NCI-H1105 treated with DMSO at 0.1 percent for 48 hours (cell line): ENCODE measurements at places on chromosomes 5 and 9.

DNA sequence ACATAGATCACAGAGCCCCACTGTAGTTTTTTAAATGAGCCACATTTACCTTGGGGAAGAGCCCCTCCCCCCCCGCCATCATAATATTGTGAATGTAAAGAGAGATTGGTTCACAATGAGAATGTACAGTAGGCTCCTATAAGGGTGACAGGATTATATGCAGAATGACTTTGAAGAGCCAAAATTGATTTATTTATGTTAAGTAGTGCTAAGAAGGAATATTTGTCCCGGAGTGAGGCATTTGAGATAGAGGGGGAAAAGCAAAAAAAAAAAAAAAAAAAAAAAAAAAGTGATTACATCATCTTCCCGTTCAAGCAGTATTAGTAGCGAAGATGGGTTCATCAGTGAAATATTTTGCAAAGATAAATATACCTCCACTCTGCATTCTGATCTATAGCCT lies 73.9 kb downstream of the PIK3R1 start:
- DNase-seq = no peak

GRCh38 chr5:172732201-172732865 lies 38.7 kb downstream of the DUSP1 start:
- no peak for DNase-seq

DNA sequence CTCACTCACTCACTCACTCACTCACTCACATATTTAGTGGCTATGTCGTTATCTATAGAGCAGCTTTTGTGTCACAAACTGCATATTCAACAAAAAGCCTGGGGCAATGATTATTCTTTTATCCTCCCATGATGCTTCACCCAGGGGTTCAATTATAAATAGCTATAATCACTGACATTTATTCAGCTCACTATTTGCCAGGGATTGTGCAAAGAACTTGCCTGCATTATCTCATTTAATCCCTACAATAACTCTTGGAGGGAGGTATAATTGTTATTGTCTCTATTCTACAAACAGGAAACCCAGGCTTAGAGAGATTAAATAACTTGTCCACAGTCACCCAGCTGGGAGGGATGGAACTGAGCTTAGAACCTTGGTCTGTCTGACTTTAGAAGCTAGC lies 298.0 kb upstream of the MSX2 start:
- DNase-seq = no peak

- no peak for DNase-seq
Observed at GRCh38 chr5:41415242-41415641, 95.2 kb downstream of the PLCXD3 start.

- no peak for DNase-seq
Observed at GRCh38 chr9:3916411-3916810, 383.5 kb downstream of the GLIS3 start.

DNA sequence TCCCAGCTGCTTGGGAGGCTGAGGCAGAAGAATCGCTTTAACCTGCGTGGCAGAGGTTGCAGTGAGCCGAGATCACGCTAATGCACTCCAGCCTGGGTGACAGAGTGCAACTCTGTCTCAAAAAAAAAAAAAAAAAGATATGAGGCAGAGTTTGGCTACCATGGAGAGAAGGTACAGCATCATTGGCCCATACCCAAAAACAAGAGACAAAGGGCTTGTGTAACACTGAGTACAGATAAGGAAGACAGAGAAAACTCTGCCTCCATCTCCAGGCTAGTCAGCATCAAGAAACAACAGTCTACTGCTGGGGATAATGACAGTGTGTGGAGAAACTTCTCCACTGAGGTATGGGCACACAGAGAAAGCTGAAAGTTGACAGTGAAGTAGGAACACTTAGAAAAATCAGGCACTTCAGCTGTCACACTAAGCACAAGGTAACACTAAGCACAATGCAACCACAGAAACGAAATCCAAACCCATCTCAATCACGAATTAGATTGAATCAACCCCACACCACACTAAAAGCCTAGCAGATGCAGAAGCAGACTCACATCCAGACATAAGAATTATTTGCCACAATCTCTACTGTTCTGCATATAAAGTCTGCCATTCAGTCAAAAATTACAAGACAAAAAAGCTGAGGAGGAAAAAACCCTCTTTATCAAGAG lies 10.5 kb downstream of the PJA2 start:
- no peak for DNase-seq

- no peak for DNase-seq
Observed at GRCh38 chr5:97480313-97480712, 297.3 kb upstream of the RIOK2 start.

GRCh38 chr5:169956126-169956525 lies 24.2 kb downstream of the INSYN2B start:
- no peak for DNase-seq

DNA sequence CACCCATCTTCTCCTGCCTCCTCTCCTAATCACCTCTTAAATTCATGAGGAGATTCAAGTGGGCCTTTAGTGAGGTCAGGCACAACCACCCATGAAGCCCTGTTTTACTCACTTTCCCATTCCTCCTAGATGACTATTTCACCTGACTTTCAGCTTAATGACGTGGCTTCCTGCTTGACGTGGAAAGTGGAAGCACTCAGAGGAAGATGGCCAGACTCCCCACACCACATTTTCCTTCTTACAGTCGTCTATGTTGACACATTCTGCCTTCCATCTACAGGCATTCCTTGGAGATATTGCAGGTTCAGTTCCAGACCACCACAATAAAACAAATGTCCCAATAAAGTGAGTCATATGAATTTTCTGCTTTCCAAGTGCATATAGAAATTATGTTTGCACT lies 146.4 kb upstream of the TAS2R1 start:
- no peak for DNase-seq

- DNase-seq = no peak
Observed at GRCh38 chr9:8871796-8872445, 1072.3 kb upstream of the DMAC1 start.

GRCh38 chr5:154164249-154164581 lies 26.3 kb upstream of the GALNT10 start:
- DNase-seq = peak; percentile 58

DNA sequence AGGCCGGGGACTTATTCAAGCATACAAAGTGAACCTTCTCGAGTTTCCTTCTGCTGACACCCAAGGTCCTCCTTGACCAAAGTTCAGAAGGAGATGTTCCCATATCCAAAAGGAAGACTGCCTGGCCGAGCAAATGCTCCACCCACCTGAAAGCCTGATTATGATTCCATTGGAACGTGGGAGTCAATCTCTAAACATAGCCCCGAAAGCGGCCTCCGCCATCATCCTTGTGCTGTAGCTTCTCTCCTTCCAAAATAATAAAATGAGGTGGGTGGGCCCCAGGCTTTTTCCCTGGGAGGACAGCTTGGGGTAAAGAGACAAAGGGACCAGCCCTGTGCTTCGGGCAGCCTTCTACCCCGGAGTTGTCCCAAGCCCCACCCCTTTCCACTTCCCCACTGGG lies 355.6 kb upstream of the SLC30A5 start:
- DNase-seq = no peak

GRCh38 chr5:116885825-116886224 lies 311.2 kb upstream of the SEMA6A start:
- DNase-seq = no peak

DNA sequence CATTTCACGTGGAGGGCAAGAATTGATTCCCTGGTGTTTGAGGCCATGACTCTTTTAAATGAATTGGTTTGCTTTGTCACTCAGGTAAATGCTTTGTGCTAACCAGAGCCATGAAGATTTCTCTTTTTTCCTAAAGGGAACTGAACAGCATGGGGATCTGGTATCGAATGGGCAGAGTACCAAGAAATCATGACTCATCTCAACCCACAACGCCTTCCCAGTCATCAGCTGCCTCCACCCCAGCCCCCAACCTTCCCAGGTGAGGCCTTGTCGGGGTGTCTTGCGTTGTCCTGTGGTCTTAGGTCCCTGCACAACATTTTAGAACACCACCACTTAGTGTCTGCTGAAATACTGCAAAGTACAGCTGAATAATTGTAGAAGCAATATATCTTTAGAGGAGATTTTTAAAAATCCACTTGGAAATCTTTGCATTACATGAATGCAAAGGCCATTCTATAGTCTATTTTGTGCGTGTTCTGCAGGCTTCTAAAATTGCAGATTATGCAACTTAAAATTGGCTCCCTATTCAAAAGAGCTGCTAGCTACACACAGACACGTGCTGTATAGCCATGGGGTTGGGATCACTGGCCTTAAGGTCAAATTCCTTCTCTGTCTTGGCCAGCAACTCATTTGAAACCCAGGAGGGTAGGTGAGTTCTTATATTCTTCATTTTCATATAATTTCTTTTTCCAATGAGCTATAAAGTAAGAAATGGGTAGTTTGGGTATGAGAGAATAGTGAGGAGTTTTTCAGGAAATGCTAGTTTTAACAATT lies 69.0 kb downstream of the MVB12B start:
- no peak for DNase-seq

DNA sequence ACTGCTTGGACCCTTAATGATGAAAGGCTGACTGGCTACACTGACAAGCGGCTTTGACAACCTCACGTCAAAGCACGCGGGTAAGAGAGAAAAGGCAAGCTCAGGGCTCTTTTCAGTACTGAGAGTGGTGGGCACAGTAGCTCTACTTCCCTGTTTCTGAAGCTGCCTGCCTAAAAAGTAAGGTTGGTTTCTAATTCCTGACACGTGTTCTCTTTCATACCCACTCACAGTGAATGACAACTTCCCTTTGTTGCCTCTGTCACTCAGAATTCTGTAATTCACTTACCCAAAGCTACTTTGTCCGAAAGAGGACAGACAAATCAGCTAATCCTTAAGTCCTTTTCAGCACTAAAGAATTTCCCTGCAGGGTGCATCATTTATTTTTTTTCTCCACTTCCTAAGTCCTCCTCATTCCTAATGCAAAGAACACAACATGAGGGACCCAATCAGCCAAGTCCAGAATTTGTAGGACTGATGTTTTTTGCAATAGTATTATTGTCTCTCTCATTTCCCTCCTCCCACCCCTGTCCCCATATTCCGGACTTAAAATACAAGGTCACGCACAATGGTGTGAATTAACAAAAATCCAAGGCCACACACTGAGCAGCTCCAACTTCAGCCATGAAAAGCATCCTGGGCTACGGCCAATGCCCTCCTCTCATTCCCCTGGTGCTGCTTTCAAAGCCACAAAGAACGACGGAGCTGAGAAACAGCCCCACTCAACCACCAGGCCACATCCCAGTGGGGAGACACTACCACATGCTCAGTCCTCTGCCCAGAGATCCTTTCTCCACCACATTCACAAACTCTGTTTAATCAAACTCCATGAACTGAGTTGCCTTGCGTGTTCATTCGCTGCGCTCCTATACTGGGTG lies 221.0 kb downstream of the TSSK1B start:
- DNase-seq = no peak

- DNase-seq = peak; percentile 23
Observed at GRCh38 chr9:133119846-133120500, 1.1 kb downstream of the RALGDS start.

GRCh38 chr5:109413458-109413857 lies 3.7 kb upstream of the PJA2 start:
- DNase-seq = peak; percentile 42

DNA sequence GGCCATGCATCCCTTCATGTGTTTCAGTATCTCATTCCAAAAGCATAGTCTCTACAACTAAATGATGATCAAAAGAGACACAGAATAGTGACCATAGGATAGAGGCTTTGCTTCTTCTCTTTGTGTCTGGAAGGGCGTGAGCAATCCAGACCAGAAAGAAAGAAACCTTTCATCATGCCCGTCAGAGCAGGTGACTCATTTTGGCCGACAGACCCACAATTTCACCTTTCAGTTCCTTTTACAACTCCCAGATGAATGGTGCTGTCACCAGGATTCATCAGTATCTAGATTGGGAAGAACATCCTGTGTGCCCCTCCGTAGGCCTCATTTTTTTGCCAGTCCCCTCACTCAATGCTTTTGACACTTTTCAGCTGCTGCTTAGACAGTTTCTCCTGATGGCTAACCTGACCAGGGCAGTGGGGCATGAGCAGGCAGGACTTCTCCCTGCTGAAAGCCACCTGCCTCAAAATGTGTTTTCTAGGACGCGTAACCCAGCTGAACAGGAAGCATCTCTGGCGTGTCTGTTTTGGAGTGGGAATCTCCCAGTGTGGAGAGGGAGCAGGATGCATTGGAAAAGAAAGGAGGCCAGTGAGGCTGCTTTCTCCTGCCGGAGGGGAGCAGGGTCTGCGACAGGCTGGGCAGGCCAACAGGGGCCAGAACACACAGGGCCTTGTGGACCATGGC lies 21.2 kb downstream of the ABLIM3 start:
- DNase-seq = no peak

- DNase-seq = no peak
Observed at GRCh38 chr9:84756171-84756570, 86.6 kb downstream of the NTRK2 start.

- DNase-seq = no peak
Observed at GRCh38 chr9:81411961-81412360, 277.4 kb downstream of the TLE1 start.

GRCh38 chr5:68562308-68562707 lies 346.8 kb downstream of the PIK3R1 start:
- DNase-seq = peak; percentile 53

GRCh38 chr9:26530841-26531240 lies 361.8 kb downstream of the CAAP1 start:
- DNase-seq = no peak

- DNase-seq = no peak
Observed at GRCh38 chr9:89744255-89744648, 139.4 kb downstream of the GADD45G start.

- no peak for DNase-seq
Observed at GRCh38 chr5:38469707-38470267, 86.7 kb downstream of the LIFR start.

GRCh38 chr5:152305525-152305924 lies 99.6 kb downstream of the NMUR2 start:
- DNase-seq = no peak

DNA sequence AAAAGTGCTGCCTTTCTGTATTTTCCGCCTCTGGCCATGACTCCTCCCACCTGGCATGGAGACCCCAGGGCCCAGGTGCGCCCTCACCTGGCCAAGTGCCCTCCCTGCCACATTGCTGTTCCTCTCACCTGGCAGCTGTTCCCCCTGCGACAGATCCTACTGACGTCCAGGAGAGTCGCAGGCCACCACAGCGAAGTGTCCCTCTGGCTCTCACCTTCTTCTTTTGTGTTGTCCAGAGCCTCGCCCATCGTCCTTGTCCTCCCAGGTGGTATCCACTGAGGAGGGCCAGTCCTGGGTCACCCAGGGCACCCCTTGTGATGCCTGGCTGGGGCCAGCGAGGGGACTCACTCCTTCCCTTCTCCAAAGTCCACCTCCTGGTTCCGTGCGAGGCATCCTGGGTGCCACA lies 2.6 kb downstream of the NKD2 start:
- peak; percentile 71 for DNase-seq

DNA sequence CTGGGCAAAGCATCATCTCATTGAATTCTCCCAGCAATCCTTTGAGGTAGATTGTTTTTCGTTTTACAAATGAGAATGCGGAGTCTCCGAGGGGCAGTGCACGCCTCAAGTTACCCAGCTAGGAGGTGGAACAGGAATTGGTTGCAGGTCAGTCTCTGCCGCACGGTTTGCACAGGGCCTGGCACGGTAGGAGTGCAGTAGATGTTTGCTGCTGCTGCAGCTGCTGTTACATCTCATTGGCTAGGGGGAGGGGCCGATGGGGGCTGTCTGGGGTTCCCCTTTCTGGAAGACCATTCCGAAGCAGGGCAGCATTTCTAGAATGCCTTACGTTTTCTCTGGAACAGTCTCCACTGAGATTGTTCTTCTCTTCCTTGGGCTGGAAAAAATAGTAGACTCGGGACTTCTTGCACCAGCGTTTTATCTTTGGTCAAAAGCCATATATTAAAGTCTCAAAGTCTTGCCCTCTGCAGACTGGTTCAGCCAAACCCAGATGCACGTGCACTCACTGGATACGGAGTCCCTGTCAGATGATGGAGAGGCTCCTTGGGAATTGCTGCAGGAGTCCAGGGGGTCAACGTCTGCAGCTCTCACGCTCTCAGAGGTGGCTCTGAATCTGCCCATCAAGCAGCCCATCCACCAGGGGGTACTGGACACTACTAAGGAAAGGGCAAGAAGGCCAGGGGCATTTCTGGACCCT lies 1.2 kb downstream of the USP20 start:
- no peak for DNase-seq
